ENCODE measurements at places on chromosomes 5 and 9.

GRCh38 chr5:171595401-171595800 is 176.0 kb downstream of the FGF18 start:
- no peak for DNase-seq

GRCh38 chr5:15786884-15787283 is 286.9 kb downstream of the FBXL7 start:
- DNase-seq: no peak

GRCh38 chr9:19442240-19442639 is 33.4 kb downstream of the ACER2 start:
- DNase-seq: no peak

GRCh38 chr9:75432888-75433287 is 344.6 kb downstream of the OSTF1 start:
- DNase-seq: no peak

DNA sequence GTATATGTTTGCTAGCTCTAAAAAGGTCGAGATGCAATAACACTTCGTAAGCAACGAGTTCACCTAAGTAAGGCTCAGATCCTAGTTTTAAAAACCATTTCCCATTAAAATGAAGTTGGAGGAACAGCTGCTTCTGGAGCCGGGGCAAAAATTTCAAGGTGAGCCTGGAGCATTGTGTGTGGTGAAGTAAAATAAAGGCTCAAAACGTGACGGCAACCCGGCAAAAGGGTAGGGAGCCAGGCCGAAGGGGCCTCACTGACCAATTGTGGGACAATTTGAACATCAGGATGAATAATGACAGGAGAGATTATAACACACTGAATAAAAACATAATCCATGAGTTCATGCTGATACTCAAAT is 20.1 kb downstream of the BTNL9 start:
- DNase-seq: no peak

- no peak for DNase-seq
Observed at GRCh38 chr9:16266648-16267276, 603.7 kb downstream of the BNC2 start.

DNA sequence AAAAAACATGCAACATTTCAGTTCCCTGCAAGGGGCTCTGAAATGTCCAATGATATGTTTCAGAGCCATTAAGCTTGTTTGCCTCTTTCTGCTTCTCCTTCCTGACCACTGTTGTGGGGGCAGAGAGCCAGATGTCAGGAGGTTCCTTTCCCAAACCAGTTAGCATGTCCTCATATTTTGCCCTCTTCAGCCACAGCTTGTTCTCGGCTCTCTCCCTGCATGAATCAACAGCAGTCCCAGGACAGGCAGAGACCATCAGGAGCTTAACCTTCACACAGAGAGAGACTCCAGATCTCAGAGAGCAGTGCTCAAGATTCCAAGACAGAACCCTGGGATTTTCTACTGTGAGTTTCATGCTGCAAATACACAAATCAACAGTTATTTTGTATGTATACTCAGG is 218.5 kb downstream of the COMMD10 start:
- no peak for DNase-seq

- peak; percentile 32 for DNase-seq
Observed at GRCh38 chr9:129109952-129110739, 447 bp downstream of the CRAT start.

DNA sequence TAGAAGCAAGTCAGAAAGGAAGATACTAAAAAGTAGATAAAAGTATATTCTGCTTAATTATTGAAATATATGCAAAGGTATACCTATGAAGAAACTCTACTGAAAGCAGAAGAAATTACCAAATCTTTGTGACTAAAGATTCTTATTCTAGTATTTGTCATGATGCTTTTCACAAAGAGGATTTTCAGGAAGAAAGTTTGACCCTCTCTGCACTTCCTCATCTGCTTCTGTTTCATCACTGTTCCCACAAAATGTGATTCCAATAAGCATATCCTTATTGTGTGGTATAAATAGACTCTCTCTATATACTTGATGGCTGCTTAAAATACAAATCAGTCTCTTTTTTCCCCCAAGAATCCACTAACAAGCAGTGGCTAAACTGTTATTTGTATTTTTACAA is 2139.6 kb upstream of the ACO1 start:
- no peak for DNase-seq

DNA sequence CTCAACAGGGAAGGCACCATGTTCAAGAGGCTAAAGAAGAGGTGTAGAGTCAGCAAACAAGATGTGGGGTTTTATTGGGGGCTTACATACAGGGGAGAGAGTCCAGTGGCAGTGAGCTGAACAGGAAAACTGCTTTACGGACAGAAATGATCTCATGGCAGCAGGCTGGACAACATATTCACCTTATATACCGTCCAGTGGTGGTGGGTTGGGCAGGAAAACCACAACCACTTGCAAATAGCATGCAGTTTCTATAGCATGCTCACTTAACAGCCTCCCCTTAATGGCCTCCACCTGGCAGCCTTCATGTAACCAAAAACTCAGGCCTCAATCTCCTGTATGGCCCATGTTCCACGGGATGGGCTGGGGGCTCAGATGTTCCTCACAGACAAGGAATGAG is 5.4 kb downstream of the TNFSF8 start:
- DNase-seq: no peak

- peak; percentile 20 for DNase-seq
Observed at GRCh38 chr5:54996466-54996865, 11.1 kb upstream of the ESM1 start.

- DNase-seq: no peak
Observed at GRCh38 chr5:86124333-86124732, 493.4 kb upstream of the COX7C start.

- no peak for DNase-seq
Observed at GRCh38 chr5:53090229-53090628, 19.3 kb downstream of the MOCS2 start.

- DNase-seq: peak; percentile 23
Observed at GRCh38 chr5:53041071-53041692, 52.0 kb downstream of the ITGA2 start.

DNA sequence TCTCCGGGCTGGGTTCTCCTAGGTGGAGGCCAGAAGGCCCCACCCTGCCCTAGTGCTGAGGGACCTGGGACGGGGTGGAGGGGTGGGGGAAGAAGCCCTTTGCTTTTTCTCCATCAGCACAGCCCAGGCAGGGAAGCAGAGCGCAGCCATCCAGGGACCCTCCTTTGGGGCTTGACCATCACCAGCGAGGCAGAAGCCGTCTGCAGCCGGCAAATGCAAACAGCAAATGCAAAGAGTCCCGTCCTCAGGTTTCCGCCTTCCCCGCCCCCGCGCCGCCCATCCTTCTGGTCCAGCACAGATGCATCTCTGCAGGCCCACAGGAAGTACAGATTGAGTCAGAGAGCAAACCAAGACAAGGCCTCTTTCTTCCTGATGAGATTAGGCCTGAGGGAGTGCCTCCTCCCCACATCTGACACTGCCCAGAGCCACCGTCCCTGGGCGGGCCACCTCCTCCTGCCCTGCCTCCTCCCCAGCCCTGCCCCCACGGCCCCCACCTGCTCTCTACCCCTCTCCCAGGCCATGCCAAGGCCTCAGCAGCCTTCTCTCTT is 23.4 kb downstream of the CORO2A start:
- no peak for DNase-seq

GRCh38 chr9:123631862-123632261 is 275.9 kb downstream of the CRB2 start:
- no peak for DNase-seq

DNA sequence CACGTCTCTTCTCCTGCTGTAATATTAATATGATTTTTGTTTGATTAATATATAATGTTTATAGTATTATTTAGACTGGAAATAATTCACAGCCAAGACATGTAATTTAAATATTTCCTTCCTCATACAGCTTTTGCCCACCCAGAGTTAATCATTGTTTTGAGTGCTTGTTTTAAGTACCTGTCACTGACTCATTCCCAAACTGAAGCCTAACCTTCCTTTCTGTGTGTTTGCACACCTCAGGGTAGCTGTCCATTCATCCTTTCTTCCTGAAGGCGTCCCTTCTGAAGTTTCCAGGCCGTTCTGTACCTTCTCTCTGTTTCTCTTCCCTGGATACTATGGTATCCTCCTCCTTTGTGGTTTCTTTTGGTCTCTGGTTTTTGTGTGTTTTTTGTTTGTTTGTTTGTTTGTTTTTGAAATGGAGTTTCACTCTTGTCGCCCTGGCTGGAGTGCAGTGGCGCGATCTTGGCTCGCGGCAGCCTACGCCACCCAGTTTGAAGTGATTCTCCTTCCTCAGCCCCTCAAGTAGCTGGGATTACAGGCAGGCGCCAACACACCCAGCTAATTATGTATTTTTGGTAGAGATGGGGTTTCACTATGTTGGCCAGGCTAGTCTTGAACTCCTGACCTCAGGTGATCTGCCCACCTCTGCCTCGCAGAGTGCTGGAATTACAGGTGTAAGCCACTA is 312.4 kb downstream of the DOCK8 start:
- no peak for DNase-seq

GRCh38 chr9:19154135-19154612 is 26.9 kb upstream of the PLIN2 start:
- peak; percentile 53 for DNase-seq

- no peak for DNase-seq
Observed at GRCh38 chr5:61322738-61323725, 9.0 kb upstream of the ZSWIM6 start.

DNA sequence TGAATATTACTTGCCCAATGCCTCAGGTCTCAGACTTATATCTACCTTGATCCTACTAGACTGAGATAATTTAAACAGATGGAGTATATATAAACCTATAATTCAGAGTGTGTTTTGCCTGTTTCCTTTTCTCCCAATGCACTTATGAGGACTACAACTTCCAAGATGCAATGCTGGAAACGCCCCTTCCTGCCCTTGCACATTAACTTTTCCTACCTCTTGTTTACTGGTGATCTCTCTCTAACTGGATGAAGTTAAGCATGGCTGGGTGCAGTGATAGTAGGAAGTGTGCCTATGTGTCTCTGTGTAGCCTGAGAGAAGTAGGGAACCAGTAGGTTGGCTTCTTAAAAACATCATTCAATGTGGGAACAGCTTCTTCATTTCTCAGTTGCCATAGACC is 115.2 kb downstream of the SVEP1 start:
- DNase-seq: no peak

- no peak for DNase-seq
Observed at GRCh38 chr9:4506490-4506889, 16.2 kb downstream of the SLC1A1 start.

GRCh38 chr9:135711391-135711790 is 9.4 kb downstream of the KCNT1 start:
- no peak for DNase-seq

DNA sequence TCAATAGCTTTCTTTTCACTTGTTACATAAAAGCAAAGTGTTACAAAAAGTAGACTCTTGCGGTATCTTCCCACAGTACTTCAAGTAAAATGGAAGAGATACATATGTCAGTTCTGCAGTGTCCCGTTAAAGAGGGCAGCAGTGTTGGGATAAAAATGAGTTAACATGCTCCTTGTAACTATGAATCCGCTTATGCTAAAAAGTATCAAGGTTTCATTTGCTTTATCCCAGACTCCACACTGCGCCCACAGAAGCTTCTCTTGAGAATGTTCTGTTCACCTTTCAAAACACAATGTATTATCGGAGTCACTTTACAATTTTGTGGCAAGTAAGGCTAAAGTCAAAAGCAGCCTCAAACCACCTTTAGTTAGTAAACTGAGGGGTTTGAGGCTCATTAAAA is 790 bp downstream of the PTAR1 start:
- DNase-seq: peak; percentile 36

DNA sequence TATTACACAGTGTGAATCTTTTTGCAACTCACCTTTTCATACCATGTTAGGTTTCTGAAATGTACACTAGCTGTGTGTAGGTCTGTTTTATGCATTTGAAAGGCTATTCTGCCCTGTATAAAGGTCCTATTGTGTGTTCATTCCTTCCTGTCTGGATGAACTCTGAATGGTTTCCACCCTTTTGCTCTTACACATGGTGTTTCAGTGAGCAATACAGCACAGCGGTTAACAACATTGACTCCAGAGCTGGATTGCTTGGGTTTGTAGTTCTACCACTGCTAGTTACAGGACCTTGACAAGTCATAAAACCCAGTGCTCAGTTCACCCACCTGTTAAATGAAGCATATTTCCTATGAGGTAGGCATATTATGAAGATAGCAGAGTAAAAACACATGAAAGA is 331.6 kb downstream of the ADGRV1 start:
- DNase-seq: no peak

GRCh38 chr9:14314929-14315874 is 1.3 kb upstream of the NFIB start:
- DNase-seq: peak; percentile 97

GRCh38 chr9:115296831-115297565 is 179.0 kb upstream of the TNC start:
- peak; percentile 30 for DNase-seq

- no peak for DNase-seq
Observed at GRCh38 chr9:113996531-113997001, 81.5 kb downstream of the AMBP start.

DNA sequence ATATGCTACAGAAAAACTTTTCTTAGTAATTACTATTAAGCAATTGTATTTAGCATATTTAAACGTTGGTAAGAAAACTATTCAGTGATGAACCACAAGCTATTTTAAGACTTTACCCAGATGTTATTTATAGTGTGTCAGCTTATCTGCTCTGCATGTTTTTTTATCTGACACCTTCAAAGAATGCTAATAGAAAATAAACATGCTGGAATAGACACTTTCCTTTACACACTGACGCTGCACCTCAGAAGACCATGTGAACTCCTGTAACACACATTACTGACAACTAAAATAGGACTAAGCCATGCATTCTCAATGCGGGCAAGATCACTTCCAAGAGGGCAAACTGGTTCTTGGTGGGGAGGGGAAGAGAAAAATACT is 38.3 kb downstream of the FNIP1 start:
- peak; percentile 22 for DNase-seq

- DNase-seq: no peak
Observed at GRCh38 chr9:33250458-33250995, 10.6 kb downstream of the SPINK4 start.

- DNase-seq: no peak
Observed at GRCh38 chr5:87665166-87665565, 252.4 kb upstream of the CCNH start.

DNA sequence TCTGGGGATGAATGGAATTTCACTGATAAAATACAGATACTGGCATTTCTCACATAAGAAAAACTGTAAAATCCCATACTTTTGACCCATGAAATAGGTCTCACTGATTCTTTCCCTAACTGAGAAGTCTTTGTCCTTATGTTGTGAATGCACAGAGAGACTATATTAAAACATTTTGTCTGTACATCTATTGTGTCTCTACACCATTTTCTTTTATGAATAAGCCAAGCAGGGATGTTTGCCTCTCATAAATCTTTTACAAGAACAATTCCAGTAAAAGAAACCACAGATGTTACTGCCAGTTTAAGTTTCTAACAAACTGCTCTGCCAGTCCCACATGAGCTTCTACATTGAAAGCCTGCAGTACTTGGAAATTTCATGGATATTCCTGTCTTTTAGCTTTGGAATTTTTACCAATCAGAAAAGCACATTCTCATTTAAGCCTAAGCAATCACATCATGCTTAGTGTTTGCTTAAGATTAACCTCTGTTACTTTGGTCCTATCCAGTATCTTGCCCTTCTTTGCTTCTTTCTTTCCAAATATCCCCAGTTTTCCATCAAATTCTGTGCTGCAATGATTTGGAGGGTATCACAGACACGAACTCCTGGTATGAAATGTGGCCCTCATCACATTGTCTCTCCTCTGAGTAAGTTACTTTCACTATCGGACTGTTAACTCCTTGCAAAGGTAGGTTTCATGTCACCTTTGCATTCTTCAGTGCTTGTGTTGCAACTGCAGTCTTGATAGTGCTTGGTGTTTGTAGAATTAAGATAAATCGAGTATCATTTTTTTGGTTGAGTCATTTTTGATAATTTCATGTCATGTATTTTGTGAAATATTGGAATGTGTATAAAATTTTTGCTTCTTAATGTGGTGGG is 415.1 kb upstream of the ADAMTSL1 start:
- DNase-seq: no peak
